Ascending aorta (tissue), 2 donors: ENCODE measurements at places on chromosomes 4 and X.

GRCh38 chrX:26778320-26778888 lies 562.4 kb downstream of the MAGEB5 start:
- no peak for DNase-seq

- DNase-seq: no peak
These were observed 184.9 kb upstream of the PCDH7 start for GRCh38 chr4:30535255-30535654.

DNA sequence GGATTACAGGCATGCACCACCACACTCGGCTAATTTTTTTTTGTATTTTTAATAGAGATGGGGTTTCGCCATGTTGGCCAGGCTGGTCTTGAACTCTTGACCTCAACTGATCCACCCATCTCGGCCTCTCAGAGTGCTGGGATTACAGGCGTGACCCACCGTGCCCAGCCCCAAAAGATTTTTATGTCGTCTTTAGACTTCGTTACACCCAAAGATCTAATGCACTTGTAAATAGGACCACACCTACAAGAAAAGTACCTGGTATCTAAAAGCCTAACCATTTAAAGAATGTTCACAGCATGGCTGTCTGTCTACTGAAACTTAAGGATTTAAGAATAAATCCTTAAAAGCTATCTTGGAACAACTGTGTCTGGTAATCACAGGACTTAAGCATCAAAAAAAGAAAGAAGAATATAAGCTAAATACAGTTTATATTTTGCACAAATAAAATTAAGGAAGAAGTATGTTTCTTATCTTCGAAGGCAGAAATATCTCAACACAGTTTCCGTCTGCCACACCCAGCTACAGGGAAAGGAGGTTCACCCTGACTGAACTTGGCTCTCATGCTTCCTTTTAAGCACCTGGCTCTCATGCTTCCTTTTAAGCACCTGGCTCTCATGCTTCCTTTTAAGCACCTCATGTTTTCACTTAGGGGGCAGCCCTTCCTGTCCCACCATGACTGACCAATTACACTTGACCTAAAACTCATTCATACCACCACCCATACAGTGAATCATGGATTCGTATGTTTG lies 92.0 kb upstream of the STS start:
- no peak for DNase-seq

DNA sequence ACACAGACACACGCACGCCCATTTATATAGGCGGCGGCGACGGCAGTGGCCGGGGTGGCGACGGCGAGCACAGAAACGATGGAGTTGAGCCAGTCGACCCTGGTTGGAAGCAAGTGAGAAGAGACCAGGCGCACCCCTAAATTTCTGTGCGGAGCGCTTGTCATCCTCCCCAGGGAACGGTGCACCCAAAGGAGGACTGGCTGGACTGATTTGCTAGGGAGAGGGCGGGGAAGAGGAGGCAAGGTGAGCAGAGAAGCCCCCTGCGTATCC lies 302 bp downstream of the NHS start:
- no peak for DNase-seq

- DNase-seq: no peak
These were observed 26.5 kb upstream of the PLCXD1 start for GRCh38 chrX:254630-255215.

- no peak for DNase-seq
These were observed 100.2 kb upstream of the TMEM164 start for GRCh38 chrX:109902665-109903064.

- no peak for DNase-seq
These were observed 648.7 kb upstream of the DIPK2B start for GRCh38 chrX:45849261-45849862.

DNA sequence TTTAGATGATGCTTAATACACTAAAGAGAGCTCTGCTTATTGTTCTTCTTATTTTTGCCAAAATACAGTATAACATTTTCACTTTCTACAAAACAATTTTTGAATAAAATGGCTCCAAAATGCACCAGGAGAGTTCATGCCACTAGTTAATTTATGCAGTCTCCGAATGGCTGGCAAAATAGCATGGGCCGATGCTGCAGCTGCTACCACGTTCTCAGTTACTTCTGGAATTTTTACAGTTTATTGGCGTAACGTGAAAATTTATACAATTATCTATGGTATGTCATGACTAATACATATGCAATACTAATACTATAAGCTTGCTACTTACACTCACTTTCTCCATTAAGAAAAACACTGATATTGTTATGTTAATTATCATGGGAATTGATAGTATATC lies 16.5 kb downstream of the KLHL13 start:
- no peak for DNase-seq

- DNase-seq: no peak
These were observed 121.5 kb downstream of the PPEF1 start for GRCh38 chrX:18828832-18829404.

GRCh38 chr4:135949931-135950330 lies 1582.4 kb downstream of the PCDH18 start:
- DNase-seq: no peak

GRCh38 chr4:40763228-40763716 lies 13.5 kb downstream of the NSUN7 start:
- no peak for DNase-seq

DNA sequence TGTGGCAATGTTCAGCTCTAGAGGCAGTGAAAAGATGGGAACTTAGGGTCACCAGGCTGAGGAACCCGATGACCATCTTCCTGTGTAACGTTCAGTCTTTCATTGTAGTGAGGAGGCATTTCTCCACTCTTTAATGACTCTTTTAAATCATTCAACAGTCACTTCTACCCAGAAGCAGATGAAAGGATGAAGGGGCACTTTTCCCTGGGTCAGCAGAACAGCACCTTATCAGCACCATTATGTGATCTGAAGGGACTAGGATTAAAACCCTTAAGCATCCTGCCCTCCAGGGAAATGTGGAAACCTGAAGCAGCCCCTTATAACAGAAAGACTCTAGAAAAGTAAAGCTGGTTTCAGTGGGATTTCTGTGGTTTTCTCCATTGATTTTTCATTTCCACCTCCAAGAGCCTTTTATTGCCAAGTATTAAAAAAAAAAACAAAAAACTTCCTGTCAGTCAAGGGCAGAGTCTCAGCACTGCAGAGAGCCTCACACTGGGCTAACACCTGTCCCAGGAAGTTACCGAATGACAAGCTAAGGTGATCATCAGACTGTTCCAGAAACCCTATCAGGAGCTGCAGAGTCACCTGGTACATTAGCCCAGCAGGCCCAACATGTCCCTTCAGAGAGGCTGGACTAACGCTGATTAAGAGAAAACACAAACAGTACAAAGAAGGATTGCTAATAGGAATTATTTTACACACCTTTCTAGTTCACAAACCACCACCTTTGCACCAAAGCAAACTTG lies 185.9 kb downstream of the SHROOM3 start:
- no peak for DNase-seq

GRCh38 chr4:80694171-80694570 lies 336.3 kb upstream of the BMP3 start:
- DNase-seq: no peak

DNA sequence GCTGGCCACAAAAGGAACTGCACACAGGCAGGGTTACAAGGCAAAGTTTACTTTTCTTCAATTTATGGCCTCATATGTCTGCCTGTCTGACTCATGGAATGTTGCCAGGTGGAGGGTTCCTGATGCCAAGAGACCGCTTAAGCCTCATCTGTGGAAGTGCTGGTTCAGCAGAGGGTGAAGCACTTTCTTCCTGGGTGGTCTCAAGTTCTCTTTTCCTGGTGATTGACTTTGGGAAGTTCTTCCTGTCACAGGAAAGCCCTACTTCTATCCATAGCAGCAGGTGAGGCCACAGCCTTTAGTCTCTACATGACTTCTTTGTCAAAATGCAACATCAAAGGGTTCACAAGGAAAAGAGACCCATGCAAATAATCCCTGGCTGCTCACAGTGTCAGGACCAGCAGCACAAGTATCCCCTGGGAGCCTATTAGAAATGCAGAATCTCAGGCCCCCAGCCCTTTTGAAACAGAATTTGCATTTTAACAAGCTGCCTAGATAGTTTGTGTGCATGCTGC lies 81.4 kb upstream of the IGFBP7 start:
- no peak for DNase-seq

GRCh38 chrX:2552621-2553201 lies 51.9 kb upstream of the DHRSX start:
- DNase-seq: no peak

GRCh38 chr4:6372649-6373525 lies 99.5 kb downstream of the PPP2R2C start:
- DNase-seq: no peak

DNA sequence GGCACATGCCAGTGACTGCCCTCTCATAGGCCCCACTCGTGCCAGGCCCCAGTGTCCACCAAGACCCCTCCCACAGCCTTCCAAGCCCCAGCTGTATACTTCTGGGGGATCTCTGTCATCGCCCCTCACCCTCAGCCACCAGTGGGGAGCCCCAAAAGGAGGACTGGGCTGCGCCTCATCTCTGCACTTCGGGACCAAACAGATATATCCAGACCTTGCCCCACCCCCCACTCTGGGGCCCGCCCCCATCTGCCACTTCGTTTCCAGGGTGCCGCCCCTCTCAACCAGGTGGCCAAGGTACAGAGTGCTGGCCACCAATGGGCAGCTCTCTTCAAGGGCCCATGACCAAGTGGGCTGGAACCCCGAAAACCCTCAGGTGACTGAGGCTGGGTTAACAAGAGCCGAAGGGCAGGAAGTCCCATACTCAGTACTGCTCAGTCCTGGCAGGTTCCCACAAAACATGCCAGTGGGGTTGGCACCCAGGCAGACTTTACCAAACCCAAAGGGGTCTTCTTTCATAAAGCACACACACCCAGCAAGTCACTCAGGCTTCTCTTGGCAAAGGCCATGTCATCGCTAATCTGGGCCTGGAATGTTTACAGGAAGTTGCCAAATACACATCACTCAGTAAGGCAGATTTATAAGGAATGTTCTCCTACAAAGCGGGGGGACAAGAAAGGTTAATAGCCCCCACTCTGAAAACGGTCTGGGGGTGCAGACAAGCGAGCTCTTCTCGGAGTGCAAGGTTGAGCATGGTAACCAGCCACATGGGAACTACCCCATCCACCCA lies 4.4 kb downstream of the ZFYVE28 start:
- no peak for DNase-seq

GRCh38 chr4:82357640-82358039 lies 16.2 kb downstream of the HNRNPD start:
- no peak for DNase-seq

- DNase-seq: no peak
These were observed 265.3 kb downstream of the RCHY1 start for GRCh38 chr4:75248770-75249407.

GRCh38 chr4:55075823-55076716 lies 49.3 kb downstream of the KDR start:
- DNase-seq: no peak

DNA sequence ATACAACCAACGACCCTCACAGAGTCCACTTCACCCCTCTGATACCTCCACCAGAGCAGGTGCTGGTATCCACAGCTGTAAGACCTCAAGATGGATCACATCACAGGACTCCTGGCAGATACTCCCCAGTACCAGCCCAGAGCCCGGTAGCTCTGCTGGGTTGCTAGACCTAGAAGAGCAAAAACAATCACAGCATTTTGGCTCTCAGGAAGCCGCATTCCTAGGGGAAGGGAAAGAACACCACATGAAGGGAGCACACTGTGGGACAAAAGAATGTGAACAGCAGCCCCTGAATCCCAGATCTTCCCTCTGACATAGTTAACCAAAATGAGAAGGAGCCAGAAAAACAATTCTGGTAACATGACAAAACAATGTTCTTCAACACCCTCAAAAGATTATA lies 303.1 kb upstream of the GRIA3 start:
- DNase-seq: no peak

- DNase-seq: peak; percentile 93
These were observed 1.5 kb downstream of the IRF2 start for GRCh38 chr4:184472614-184473498.

GRCh38 chrX:128975745-128976144 lies 547.5 kb downstream of the SMARCA1 start:
- no peak for DNase-seq

DNA sequence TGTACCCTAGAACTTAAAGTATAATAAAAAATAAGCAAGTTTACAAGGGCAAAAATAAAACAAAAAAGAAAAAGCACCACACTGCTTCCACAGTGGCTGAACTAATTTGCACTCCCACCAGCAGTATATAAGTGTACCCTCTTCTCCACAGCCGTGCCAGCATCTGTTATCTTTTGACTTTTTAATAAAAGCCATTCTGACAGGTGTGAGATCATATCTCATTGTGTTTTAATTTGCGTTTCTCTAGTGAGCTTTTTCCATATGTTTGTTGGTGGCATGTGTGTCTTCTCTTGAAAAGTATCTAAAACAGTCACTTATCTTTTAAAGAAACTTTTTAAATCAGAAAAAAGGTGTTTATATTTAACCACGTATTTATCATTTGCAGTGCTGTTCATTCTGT lies 71.3 kb downstream of the NFKB1 start:
- DNase-seq: no peak

DNA sequence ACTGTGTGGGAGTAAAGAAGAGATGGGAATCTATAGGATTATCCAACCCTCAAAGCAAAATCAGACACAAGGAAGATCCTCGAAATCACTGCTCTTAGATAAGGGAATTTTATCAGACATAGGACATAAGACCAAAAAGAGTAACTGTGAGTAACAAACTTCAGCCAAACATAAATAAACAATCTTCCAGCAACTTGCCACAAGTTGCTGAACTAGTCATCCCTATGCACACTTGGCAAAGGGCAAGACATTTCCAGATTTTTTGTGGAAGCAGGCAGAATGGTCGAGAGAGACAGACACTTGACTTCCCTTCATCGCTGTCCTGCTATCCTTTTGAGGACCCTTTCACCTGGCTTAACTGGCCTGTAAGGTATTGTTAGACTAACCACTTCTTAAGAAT lies 89.6 kb downstream of the KCNIP4 start:
- no peak for DNase-seq

- DNase-seq: no peak
These were observed 131.6 kb upstream of the EMCN start for GRCh38 chr4:100649417-100649816.

DNA sequence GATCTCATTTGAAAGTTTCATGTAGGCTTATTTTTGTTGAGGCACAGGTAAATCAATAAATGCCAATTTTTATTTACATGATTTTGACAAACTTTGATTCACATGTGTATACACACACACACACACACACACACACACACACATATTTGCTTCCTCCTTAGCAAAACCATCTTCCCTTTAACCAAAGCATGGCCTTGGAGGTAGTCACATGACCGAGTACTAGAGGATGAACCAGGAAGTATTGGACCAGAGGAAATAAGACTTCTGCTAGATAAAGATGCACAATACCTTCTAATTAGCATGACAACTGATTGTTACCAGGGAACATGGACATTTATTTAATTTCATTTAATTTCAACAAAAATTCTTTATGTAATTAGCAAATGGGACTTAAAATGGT lies 23.4 kb upstream of the CFAP299 start:
- DNase-seq: no peak

DNA sequence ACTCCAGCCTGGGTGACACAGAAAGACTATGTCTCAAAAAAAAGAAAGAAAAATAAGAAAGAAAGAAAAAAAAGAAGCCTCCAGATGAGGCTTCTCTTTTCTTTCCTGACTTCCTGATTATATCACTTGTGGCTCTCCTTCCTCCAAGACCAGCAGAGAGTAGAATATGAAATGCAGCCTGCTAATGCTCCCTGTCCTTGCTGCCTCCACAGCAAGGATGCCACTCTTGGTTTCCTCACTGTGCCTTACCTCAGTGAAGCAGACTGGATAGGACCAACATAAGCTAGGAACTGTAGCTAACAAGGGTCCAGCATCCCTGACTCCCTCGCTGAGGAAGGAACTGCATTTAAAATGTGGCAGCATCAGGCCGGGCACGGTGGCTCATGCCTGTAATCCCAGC lies 11.7 kb downstream of the SLC25A43 start:
- DNase-seq: no peak

- DNase-seq: no peak
These were observed 1054.9 kb upstream of the DIAPH2 start for GRCh38 chrX:95629737-95630136.
